ENCODE measurements at places on chromosomes 1 and 21. TPM values are rescaled to one million over a fixed set of nuclear protein-coding genes. Genes with fewer than 3 reads are reported as not detected.

Gene SELE
- total RNA-seq: not detected

Gene NMNAT2
- 0.26 TPM for total RNA-seq

Gene WNT3A
- total RNA-seq: not detected

Gene CACYBP
- 299 TPM for total RNA-seq

Gene DEDD
- 45.7 TPM for total RNA-seq

Gene OBSCN
- 19.5 TPM for total RNA-seq

- DNase-seq: no peak
Observed at GRCh38 chr1:17304151-17304825, 3.7 kb upstream of the PADI4 start.

DNA sequence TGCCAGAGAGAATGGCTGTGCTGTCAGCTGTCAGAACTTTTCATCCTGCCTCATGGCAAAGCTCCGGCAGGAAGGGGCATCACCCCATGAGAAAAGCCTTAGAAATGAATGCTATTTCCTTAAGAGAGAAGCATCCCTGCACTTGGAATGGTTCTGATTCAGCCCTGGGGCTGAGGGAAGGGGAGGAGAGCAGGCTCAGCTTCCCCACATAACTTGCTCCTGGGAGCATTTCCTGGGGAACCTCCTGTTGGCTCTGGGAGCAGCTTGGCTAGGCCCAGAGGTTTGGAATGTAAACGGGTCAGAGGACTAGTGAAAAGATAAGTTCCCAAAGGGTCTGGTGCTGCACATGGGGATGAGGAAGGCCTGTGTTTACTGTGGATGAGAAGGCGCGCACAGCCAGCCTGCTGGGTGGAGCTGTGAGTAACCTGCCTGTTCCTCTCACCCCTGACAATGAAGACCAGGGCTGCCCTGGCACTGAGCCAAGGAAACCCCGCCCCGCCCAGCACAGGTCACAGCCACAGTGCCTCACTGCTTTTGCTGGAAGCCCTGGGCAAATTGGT is 5.0 kb downstream of the PRELP start:
- DNase-seq: peak; percentile 87

- DNase-seq: no peak
Observed at GRCh38 chr1:46481961-46482360, 7.7 kb upstream of the DMBX1 start.

DNA sequence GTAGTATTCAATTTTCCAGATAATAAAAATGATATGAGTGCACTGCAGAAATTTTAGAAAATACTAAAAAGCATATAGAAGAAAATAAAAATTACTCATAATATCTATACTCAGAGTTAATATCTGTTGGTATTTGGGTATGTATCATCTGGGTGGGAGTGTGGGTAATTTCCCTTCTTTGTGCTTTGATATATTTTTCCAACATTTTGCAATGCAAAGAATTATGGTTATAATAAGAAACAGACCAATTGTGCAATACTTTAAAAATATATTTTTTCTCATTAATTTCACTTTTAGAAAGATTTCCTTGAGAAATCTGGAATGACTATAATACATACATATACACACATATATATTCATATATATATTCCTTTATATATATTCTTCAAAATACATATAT is 665.7 kb downstream of the ADGRL2 start:
- DNase-seq: no peak

- DNase-seq: no peak
Observed at GRCh38 chr1:151825204-151825603, 6.4 kb downstream of the RORC start.

GRCh38 chr1:5961601-5962000 is 30.6 kb downstream of the NPHP4 start:
- DNase-seq: no peak

DNA sequence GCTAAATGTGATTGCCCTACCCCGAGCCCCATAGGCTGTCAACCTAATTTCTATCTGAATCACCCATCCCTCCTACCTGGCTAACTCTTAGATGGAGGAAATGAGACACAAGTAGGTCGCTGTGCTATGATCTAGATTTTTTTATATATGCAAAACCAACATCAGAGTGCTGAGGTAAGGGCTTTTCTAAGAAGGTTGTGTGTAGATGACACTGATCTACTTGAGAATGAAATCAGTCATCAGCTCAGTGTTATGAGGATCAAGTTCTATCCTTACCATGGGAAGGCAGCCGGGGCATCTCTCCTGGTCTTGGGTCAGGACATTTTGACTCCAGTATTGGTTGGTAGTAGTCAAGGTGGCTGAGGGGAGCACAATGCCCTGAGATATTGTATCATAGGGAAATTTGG is 23.6 kb downstream of the SLAMF1 start:
- DNase-seq: no peak

DNA sequence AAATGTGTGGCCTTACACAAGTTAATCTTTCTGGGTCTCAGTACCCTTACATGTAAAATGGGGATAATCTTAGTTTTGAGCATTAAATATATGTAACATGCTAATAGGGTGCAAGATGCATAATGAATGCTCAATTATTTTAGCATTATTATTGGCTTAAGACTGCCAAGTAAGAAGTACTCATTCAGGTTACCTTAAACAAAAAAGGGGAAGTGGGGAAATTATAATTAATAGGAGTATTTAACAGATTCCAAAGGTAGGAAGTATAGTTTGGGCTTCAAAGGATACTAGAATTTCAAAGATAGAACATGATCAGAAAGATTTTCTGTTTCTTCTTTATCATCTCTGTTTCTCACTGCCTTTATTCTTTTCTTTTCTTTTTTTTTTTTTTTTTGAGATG is 5.8 kb upstream of the CFAP126 start:
- no peak for DNase-seq

DNA sequence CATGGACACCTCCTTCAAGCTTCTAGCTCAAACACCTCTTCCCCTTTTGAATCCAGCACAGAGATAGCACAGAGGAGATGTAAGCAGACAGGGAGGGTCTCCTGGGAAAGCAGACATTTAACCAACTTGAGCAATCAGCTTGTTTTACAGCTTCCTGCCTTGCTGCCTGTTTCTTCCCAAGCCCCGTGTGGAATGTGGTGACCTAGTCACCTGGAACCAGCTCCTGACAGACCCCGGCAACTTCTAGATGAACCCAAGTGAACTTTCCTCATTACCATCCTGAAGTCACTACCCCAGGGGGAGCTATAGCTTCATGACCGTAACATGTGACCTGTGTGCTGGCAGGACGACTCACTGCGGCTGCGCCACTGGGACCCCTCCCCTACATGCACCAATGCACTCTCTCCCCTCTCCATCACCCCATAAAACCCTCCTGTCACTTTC is 24.1 kb upstream of the TTF2 start:
- no peak for DNase-seq

GRCh38 chr1:244316407-244316806 is 135.3 kb downstream of the ADSS2 start:
- DNase-seq: no peak

DNA sequence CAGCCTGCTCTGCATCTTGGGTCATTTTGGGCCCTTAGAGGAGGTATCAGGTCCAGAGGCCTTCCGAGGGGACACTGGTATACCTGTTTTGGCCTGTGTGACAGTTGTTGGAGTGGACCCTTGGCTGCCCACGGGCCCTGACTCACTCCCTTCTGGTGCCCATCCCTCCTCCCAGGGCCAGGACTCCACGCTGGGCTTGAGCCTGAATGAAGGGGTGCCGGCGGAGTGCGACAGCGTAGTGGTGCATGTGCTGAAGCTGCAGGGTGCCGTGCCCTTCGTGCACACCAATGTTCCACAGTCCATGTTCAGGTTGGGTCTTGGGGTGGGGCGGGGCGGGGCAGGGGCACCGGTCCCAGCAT is 11.1 kb downstream of the FAAH start:
- no peak for DNase-seq

- DNase-seq: no peak
Observed at GRCh38 chr1:70536708-70537366, 125.8 kb downstream of the CTH start.

- no peak for DNase-seq
Observed at GRCh38 chr1:79849388-79849787, 842.9 kb upstream of the ADGRL4 start.

GRCh38 chr1:216710598-216711333 is 12.5 kb downstream of the ESRRG start:
- no peak for DNase-seq
